ENCODE measurements at places on chromosomes 11 and 22.

DNA sequence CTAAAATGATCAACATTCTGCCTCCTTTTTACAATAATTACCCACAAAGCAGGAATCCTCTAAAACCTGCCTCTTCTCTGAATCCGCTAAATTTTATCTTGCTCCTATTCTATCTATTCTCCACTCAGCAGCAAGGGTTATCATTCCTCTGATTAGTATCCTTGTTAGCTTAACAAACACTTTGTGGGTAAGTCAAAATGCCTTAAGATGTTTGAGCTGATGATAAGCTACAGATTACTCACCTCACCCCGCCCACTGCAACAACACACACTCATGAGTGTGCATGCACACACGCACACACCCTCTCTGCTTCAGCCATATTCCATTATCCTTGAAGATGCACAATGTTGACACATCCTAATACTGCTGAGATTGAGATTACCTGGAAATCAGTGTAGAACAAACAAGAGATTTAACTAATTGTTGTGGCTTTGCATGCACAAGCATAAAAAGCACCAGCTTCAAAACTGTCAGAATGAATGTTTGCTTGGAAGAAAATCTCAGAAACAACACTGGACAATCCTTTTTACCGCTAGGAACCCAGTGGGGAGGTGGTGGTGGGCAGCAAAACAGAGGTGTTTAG, 130.9 kb downstream of the BBOX1 start:
- no peak for DNase-seq

DNA sequence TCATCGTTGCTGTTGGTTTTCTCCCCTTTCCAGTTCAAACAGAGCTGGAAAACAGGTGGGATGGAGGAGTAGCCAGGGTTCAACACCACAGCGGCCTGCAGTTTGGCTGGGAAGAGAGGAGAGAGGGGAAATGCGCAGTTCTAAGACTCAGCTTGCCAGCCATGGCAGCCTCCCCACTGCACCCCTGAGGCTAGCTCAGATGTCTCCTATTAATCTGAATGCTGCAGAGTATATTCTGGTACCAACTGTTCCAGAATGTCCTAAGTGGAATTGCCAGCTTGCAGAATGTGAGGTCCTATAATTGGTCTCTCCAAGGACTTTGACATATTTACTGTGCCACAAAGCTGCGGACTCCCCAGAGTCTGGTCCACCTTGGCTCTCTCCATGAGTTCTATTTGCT, 32.0 kb downstream of the NEFH start:
- no peak for DNase-seq

GRCh38 chr11:134610116-134610910, 198.3 kb upstream of the B3GAT1 start:
- no peak for DNase-seq

GRCh38 chr11:11107076-11107723, 245.8 kb downstream of the CSNK2A3 start:
- DNase-seq: no peak

DNA sequence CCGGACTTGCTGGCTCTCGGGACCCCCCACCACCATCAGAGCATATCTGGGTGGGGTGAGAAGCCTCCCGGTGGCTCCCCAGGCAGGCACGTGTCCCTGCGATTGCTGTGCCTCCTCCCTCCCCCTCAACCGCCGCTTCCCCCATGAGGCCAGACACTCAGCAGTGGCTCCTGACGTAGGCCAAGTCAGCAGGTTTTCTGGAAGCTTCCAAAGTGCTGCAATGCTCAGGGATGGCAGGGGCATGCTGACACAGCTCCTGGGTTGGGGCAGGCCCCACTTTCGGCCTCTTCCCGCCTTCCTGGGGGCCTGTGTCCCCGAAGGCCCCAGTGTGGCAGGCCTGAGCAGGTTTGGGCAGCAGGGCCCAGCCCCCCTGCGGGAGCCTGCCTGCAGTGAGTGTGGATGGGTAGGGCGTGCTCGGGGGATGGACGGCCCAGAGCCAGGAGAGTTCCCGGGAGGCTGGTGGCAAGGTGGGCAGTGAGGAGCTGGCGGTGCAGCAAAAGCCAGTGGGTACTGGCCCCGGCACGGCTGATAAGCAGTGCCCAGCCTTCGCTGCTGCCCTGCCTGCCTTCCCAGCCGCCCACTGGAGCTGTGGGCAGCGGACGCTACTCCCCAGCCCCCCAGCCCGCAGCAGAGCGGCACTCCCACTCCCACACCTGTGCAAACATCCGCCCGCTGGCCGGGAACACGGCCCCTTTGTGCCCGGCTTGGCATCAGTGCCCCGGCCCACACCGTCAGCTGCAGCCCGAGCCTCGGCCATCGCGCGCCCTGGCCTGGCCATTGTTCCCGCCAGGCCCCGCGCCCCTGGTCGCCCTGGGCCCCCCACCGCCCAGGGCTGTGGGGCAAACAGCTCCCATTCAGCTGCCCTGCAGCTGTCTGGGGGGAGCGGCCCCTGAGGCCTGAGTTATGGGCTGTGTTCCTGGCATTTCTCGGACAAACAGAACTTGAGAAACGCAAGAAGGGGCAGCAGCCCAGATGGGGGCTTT, 125.0 kb downstream of the KCNQ1OT1 start:
- DNase-seq: no peak

GRCh38 chr11:94507485-94507884, 4.8 kb upstream of the C11orf97 start:
- DNase-seq: no peak

DNA sequence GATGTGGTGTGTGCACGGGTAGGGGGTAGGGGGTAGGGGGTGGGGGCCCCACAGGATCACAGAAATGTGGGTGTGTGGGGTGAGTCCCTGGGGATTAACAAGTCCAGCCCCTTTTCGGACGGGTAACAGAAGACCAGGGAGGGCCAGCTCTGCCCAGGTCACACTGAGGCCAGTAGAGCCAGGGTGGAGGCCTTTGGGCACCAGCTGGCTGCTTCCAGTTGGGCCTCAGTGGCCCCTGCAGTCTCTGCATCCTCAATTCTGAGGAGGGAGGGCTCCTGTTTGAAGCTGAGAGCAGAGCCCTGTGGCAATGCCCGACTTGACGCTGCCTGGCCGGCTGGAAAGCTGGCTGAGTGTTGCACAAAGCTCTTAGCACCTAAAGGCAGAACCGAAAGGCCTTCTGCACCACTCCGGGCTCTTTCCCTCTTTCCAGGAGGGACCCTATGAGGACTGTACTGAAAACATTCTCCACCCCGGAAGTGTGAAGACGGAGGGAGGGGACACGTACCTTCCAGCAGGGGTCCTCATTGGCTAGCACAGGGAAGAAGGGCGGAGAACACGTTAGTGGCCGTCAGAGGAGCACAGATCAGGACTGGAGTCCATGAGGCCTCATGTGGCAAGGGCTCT, 120.4 kb downstream of the PHF21B start:
- DNase-seq: no peak

Measured in NCI-H510A treated with DMSO at 0.1 percent for 48 hours (cell line).